ENCODE measurements at places on chromosomes 4 and X.

DNA sequence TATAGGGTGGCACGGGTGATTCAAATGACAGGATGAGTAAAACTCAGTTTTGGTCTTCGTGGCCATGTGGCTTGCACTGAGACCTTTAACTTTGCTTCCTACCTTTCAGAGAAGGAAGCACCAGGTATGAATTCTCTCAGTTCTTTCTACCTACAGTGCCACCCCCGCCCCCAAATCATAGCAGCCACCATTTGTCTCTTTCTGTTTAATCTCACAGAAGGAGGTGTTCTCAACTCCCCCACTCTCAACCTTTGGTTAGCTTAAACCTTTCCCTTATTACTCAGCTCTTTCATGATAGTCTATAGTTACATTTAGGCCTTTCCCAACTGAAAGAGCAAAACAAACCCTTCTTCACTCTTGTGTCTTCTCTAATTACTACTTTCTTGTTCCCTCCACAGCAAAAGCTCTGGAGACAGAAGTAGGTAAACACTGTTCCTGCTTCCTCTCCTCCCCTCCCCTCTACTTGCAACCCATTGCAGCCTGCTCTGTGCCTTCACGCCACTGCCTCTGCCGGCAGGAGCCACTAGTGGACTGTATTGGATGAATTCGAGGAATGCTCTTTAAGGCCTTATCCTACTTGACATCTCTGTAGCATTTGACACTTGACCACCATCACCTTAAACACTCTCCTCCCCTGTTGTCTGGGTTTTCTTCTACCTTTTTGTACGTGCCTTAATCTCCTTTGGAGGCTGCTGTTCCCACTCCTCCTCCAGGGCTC lies 123.7 kb downstream of the AFF1 start:
- DNase-seq, result no peak

GRCh38 chr4:67896421-67897065 lies 12.7 kb upstream of the TMPRSS11D start:
- DNase-seq, result no peak

DNA sequence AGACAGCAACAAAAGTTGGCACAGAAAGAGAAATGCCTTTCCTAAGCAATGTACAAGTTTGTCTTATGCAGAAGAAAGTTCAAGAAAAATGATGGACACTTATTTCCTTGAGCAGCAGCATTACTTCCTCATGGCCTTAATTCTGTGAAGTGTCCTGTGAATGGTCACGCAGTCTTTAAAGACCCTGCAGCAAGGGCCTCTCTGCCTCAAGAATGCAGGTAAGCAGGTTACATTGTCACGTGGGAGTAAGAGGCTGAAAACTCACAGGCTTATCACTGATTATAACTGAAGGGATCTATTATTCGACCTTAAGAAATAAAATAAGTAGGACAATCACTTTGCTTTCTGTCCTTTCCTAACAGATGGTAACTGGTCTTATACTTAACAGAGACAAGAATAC lies 109.1 kb downstream of the ATP8A1 start:
- no peak for DNase-seq

DNA sequence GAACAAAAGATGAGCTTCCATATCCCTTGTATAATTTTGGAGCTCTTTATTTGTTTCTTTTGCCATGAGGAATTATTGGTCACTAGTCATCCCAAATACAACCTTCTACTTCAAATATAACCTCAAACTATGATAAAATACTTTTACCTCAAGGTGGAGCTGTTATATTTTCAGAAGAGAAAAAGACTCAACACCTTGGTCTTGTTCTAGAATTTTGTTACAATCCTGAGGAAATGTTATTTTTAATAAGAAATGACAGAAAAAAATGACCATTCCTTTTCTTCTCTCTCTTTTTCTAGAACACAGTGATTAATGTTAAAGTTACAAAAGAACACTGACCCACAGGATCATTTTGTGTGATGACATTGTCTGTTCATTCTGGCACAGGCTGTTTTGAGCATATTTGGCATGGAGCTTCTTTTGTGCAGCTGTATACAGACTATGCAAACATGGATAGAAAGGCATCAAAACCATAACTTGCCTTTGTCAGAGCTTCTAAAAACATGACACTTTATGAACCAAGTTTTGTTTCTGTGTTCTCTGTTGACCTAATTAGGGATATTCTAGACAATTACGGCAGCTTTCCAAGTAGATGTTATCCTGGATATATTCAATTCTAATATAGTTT lies 159.6 kb upstream of the CTSO start:
- no peak for DNase-seq

DNA sequence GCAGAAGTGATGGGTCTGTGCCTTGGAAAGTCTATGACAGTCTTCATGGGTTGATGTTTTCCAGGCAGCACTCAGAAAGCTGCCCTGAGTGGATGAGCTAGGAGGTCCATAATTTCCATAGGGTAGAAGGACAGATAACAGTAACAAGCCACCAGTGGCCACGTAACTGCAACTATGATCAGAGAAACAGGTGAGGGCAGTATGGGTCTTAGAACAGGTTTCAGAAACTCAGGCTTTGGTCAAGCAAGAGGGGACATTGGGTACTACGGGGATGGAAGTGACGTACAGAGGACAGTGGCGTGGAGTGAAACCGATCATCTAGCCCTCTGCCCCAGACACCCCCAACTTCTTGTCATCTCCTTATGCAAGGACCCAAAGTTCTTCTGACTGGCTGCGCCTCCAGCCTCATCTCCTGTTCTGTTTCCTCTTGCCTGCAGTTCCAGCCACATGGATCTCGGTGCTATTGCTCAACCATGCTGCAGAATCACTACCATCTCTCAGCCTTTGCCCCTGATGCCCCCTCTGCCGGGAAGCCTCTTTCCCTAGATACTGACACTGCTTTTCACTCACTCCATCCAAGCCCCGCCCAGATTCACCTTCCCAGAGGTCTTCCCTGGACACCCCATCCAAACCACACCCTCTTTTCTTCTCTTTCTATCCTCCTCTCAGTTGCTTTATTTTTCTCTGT lies 123.4 kb downstream of the MFAP3L start:
- DNase-seq, result no peak

- DNase-seq, result no peak
Measured at GRCh38 chrX:150566734-150567182, 1.7 kb upstream of the MTM1 start.

DNA sequence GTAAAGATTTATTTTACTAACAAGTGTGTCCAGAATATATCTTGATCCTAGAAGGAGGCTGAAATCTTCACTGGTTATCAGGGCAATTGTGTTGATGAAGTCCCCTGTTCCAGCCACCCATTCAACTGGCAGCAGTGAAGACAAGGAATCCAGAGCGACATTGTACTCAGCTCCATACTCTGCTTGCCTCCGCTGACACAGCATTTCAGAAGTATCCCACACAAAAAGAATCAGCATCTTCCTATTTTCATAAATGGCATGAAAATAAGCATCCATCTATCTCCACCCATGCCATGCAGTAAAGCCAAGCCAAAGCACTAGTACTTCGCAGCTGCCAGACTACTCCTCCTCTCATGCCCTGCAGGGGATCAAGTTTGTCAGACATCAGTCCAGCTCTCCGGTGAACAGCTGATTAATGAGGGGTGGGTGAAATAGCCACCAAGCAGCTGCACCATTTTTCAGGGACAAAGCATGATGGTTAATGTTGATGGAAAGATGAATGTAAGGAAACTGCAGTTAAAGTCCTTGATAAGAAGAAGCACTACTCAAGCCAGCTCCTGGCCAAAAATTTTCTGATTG lies 54.0 kb downstream of the COL25A1 start:
- no peak for DNase-seq

- no peak for DNase-seq
Measured at GRCh38 chrX:151099001-151099400, 77.4 kb upstream of the GPR50 start.

DNA sequence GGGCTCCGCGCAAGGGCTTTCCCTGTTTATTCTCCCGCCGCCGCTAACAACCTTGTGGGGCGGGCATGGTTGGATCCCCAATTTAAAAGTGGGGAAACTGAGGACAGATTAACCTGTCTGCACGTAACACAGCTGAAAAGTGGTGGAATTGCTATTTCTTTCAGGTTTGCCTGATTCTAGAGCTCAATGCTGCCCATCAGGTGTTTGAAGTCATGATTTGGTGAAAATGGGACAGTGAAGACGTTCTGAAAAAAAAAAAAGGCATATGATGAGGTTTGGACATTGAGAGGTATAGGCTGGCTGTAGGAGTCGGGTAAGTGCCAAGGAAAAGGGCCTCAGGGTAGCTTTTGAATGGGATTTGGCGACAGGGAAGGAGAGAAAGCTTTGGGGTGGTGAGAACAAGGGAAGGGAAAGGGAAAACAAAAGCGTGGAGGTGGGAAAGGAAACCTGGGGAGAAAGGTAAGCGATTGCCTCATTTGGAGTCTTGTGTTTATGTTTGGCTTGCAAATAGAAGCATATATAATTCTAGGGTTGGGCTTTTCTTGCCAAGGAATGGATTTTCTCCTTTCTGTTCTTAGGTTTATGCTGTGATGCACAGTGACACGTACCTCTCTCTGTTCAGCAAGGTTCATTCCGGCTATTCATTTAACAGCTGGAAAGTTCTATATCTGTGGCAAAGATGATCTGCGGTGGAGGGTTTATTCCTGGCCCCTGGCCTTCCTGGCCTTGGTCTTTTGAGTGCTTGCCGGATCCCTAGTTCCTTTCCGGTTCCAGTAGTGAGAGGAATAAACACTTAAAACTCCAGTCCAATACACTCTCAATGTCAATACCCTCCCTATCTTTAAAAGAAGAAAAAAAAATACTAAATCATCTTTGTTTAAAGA lies 2.4 kb upstream of the STIM2 start:
- no peak for DNase-seq

DNA sequence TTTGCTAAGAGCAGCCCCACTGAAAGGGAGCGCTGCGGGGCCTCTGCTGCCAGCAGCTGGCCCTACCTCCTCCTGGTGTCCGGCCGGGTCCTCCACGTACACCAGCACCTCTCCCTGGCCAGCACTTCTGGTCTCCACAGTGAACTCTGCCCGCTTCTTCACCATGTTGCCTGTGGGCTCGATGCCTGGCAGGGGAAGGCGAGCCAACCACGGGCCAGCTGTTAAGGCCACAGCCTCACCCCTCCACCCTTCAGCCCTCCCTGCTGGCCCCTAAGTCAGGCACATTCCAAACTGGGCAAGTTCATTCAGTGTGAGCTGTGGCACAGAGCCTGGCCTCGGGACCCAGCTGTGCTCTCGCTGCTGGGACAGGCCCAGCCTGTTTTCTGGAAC lies 7.8 kb downstream of the FLNA start:
- DNase-seq, result no peak

DNA sequence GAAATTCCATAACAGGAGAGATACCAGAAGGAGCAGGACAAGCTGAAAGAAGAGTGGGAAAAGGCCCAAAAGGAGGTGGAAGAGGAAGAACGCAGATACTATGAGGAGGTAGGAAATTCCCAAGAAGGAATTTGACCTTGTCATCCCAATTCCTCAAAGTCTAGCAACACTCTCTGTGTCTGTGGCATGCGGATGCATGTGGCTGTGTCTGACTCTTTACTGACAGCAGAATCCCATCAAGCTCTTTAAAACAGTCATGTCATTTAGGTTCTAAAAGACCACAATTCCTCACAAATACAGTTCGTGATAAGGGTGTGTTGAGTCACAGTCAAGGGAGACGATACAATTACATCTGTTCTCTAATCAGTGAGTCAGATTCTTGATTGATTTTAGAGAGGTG lies 68.5 kb downstream of the PHOX2B start:
- no peak for DNase-seq

- DNase-seq, result no peak
Measured at GRCh38 chr4:102807345-102807744, 20.0 kb downstream of the UBE2D3 start.

DNA sequence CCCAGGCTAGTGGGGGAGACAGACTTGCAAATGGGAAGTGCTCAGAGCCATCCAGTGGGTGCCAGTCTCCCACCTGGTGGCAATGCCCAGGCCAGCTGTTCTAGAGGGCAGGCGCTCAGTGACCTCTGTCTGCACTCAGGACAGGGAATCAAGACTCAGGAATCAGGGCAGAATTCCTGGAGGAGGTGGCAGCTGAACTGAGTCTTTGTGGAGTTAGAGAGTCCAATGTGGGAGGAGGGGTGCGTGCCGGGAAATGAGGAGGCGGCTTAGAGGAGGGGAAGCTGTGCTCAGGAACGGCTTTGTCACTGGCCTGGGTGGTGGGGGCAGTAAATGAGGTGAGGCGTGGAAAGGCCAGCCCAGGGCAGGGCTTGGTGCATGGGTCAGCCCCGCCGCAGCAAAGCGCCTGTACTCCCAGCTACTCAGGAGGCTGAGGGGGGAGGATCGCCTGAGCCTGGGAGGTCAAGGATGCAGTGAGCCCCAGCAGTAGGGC lies 31.3 kb upstream of the SORCS2 start:
- DNase-seq, result no peak

DNA sequence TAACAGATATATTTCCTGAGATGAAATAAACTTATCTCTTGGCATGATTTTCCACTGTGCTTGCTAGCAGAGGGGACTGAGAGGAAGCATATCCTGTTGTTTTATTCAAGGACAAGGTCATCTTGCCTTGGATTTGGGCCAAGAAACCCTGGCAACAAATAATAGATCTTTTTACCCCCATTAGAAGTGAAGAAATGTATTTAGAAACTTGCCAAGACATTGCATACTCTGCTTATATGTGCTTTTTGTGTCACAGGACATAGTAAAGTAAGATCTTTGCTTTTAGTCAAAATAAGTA lies 170.2 kb downstream of the RAPGEF2 start:
- no peak for DNase-seq

DNA sequence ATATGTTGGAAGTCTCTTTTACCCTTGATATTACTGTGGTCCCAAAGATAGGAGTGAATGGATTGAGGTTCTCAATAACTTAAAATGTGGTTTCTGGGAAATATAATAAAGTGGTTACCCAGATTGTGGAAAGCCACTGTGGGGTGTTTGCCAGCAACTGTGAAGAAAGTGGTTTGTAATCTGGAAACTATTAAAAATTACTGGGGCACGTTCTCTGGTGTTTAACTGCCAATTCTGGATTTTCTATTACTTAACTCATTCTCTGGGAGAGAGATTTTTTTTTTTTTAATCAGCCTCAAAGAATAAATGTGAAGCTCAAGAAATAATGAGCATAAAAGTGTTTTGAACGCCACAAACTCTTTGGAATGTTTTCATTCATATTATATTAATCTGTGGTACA lies 4.9 kb upstream of the CXCL6 start:
- DNase-seq, result no peak

DNA sequence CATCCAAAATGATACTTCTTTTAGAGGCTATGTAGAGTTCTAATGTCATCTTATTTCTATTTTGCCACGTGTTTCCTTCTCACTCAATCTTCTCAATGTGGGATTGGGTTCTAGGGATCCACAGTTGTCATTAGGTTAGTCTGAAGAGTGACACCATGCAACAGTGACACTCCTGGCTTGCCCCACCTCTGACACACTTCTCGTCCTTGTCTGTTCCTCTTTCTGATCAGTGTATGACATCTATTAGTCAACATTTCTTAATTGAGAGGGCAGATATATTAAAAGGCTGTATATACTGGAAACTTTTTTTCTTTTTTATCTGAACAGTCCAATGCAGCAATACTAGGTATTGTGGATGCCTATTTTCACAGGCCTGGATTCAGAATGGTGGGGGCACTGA lies 67.6 kb upstream of the GYPA start:
- DNase-seq, result no peak

DNA sequence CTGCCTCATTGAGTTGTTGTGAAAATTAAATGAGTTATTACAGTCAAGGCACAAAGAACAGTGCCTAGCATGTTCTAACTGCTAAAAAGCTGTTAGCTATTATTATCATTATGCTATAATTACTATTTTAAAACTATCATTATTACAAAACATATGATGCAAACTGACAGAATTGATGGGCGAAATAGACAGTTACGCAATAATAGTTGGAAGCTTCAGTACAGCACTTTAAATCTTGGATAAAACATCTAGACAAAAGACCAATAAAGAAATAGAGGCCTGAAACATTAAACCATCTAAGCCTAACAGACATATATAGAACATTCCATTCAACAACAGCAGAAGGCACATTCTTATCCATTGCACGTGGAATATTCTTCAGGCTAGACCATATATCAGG lies 73.0 kb downstream of the TAB3 start:
- DNase-seq, result no peak

Data from activated effector memory CD4-positive, alpha-beta T cell treated with Interleukin-2 at 50 U/mL for 16 hours (primary cell).